CD4-positive, alpha-beta T cell (primary cell): ENCODE measurements at places on chromosomes 2 and 18. TPM values are rescaled to one million over a fixed set of nuclear protein-coding genes. Genes with fewer than 3 reads are reported as not detected.

DNA sequence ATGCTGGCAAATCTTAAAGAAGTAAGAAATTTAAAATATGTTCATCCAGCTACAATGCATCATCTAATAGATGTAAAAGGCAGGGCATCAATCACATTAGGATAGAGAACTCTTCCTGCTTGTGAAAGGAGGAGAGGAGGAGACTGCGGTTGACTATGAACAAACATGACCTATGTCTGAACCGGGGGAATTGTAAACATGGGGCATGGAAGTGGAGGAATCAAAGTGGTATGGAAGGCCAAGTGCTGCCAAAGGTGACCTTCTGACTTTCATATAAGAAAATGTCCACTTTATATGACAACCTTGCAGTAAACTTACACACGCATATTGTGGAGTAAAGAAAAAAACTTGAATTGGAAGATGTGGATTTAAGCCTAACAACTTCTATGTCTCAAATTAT lies 20.0 kb upstream of the SLC8A1 start:
- DNase-seq: no peak

Gene HOXD12
- not detected for total RNA-seq

Gene TTR
- total RNA-seq: not detected

GRCh38 chr18:44170208-44170880 lies 510.3 kb upstream of the SETBP1 start:
- DNase-seq: no peak

- DNase-seq: no peak
These were observed 60.0 kb downstream of the TMEM131 start for GRCh38 chr2:97935719-97936161.

Gene FZD7
- 0.25 TPM for total RNA-seq

Gene IL36G
- not detected for total RNA-seq

- DNase-seq: no peak
These were observed 212.6 kb downstream of the PRKCE start for GRCh38 chr2:45864121-45864520.

Gene CNDP1
- 0.25 TPM for total RNA-seq

Gene TIA1
- 34.4 TPM for total RNA-seq

Gene B3GNT2
- total RNA-seq: 47.7 TPM

DNA sequence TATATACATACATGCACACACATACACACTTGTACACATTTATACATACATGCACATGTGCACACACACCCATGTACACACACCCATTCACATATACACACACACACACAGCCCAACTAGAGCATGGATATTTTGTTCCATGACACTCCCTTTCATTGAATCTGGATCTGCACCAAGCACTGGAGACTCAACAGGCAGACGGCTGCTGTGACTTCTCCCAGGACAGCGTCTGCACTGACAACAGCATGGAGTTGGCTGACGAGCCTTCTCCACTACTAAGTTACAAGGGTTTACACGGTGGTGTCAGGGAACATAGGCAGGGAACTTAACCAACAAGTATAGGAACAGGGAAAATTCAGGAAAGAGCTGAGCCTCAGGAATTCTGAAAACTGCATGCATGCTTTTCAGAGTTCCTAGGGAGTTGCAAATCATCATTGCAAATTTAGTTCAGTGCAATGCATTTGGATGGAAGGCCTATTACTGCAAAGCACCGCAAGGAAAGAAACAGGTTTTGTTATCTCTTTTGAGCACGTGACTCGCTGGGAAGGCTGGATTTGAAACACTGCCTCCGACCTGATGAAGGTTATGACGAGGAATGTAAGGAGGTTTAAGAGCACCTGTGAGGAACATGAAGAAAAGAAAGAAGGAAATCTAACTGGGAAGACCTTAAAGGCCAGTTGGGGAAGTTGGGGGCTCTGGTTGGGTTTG lies 35.9 kb downstream of the TMEM18 start:
- no peak for DNase-seq

Gene FBXO15
- total RNA-seq: 0.58 TPM

GRCh38 chr18:4203568-4204437 lies 251.3 kb downstream of the DLGAP1 start:
- DNase-seq: no peak

Gene TMEM214
- total RNA-seq: 24.6 TPM

Gene GPR45
- not detected for total RNA-seq

GRCh38 chr18:364256-364826 lies 96.5 kb upstream of the THOC1 start:
- no peak for DNase-seq

- no peak for DNase-seq
These were observed 12.7 kb upstream of the CREG2 start for GRCh38 chr2:101400048-101400447.

Gene DRC1
- not detected for total RNA-seq

- DNase-seq: no peak
These were observed 809.9 kb downstream of the TSN start for GRCh38 chr2:122565364-122565763.

DNA sequence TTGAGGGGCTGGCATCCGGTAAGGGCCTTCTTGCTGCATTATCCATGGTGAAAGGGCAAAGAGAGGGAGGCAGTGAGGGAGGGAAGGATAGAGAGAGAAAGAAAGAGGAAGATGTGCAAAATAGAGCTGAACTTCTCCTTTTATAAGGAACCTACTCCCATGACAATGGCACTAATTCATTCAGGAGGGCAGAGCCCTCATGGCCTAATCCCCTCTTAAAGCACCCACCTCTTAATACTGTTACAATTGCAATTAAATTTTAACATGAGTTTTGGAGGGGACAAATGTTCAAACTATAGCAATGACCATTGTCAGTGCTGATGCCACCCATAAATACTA lies 60.2 kb downstream of the CXCR4 start:
- no peak for DNase-seq

DNA sequence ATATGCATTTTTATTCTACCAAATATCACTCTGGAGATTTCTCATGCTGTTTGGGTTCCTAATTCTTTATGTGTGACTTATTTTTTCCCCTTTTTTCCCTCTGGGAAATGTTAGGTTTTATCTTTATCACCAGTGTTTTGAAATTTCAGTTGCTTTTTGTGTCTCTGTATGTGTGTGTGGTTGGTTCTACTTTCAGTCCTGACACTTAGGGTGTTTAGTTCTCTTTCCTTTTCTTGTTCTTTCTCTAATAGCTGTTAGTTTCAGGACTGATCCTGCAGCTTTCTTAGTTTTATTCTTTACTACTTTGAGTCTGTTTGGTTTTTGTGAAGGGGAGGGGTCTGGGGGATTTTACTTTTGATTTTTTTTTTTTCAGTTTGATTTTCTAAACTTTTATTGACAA lies 23.1 kb downstream of the PPM1B start:
- no peak for DNase-seq

Gene RPS27A
- 2,201 TPM for total RNA-seq

Gene COL3A1
- total RNA-seq: not detected

GRCh38 chr2:227106845-227107759 lies 56.9 kb downstream of the COL4A4 start:
- peak; percentile 28 for DNase-seq

DNA sequence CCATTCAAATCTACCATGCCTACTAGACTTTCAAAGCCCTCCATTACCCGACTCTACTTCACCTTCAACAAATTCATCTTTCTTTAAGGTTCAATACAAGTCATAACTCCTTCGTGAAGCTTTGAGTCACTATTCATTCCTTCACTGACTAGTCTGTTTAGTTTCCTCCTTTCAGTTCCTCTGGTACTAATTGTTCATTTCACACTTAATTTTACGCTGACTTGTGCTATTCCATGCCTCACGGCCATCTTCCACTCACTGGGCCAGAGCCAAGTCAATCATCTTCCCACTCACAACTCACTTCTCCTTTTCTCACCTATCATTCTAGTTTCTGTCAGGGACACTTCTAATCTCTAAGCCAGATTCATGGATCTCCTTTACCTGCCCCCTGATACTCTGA lies 136.2 kb downstream of the MTX2 start:
- DNase-seq: no peak

DNA sequence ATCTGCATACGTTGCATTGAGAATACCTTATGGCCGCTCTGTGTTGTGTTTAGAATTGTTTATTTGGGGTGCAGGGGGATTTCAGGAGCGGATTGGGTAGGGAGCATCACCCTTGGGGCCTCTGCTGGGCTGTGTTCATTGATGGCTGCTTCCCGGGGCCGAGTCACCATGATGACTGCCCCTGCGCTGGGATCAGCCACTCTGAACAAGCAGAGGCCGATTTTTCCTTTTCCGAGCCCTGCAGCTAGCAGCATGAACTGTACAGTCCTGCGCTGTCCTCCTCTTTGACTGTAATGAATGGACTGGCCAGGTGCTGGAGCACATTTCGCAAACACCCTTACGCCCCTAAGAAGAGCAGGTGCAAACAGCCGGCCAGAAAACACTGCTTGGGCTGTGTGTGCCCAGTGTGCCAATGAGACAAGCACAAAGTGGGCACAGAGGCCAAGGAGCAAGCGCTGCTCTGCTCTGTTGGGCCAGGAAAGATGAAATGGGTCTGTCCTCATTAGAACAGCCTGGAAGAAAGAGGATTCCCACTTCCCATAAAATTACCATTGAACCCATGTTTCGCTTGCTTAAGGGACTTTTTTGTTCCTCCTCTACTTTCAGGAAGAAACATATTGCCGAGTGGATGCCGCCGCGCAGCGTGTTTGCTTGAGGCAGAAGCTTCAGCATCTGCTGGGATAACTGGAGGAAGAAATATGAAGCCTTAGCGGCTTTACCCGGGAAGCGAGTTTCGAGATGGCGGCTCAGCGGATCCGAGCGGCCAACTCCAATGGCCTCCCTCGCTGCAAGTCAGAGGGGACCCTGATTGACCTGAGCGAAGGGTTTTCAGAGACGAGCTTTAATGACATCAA lies 82.7 kb downstream of the SH3BP4 start:
- no peak for DNase-seq

- DNase-seq: no peak
These were observed 144.5 kb downstream of the USP34 start for GRCh38 chr2:61326423-61326822.

DNA sequence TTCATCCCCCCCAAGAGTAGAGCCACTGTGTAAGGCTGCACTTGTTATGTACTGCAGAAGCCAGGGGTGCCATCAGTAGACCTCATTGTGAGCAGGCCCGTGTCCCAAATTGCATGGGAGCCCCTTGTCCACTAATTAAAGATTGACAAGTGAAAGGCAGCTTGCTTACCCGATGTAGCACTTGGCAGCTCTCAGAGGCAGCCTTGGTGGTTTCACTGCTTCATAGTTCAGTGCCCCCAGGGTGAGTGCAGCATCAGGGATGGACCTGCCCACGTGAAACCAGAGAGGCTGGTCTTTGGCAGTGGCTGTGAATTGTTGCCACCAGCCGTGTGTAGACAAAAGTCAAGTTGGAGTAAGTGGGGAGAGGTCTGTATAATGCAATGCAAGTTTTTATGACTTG lies 13.3 kb downstream of the TUBB6 start:
- DNase-seq: no peak

DNA sequence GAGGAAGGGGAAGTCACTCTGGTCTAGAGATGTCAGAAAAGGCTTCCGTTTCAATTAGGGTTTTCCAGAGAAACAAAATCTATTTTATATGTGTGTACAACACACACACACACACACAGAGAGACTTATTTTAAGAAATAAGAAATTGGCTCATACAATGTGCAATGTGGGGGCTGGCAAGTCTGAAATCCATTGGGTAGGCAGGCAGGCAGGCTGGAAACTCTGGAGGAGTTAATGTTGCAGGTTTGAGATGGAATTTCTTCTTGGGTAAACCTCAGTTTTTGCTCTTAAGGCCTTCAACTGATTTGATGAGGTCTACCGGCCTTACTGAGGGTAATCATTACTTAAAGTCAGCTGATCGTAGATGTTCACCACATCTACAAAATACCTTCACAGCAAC lies 62.6 kb downstream of the MDH1 start:
- no peak for DNase-seq

- DNase-seq: no peak
These were observed 65.8 kb upstream of the SLC35F5 start for GRCh38 chr2:113822087-113822815.

GRCh38 chr2:118055512-118056164 lies 32.6 kb upstream of the INSIG2 start:
- no peak for DNase-seq

GRCh38 chr2:55923091-55923981 lies at the start of gene EFEMP1:
EFEMP1 (minus strand) TSS chr2:55923782; CDS start chr2:55922440, 1,342 bp downstream.
- DNase-seq: no peak

- DNase-seq: no peak
These were observed 98.1 kb upstream of the HS6ST1 start for GRCh38 chr2:128416806-128417205.

GRCh38 chr2:72982219-72982618 lies 64.9 kb downstream of the EMX1 start:
- DNase-seq: no peak

- DNase-seq: no peak
These were observed 197.4 kb downstream of the VAPA start for GRCh38 chr18:10111191-10111590.

DNA sequence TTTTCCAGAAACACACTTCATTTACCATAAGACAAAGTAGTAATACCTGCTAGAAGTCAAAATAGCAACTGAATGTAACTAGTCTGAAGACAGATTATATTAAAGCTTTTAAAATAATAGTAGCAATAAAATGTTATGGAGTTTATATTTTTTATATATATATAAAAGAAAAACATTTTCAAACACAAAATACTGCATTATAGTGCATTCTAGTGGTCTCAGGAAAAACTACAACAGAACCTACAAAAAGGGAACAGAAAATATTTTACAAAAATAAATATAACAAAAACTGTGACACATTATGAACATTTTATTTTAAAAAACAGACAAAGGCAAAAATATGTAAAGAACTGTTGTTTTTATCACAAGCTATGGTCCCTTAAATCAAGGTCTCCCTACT lies 48.0 kb downstream of the STRN start:
- DNase-seq: no peak

GRCh38 chr2:47070920-47071824 lies 83.9 kb downstream of the STPG4 start:
- DNase-seq: no peak

DNA sequence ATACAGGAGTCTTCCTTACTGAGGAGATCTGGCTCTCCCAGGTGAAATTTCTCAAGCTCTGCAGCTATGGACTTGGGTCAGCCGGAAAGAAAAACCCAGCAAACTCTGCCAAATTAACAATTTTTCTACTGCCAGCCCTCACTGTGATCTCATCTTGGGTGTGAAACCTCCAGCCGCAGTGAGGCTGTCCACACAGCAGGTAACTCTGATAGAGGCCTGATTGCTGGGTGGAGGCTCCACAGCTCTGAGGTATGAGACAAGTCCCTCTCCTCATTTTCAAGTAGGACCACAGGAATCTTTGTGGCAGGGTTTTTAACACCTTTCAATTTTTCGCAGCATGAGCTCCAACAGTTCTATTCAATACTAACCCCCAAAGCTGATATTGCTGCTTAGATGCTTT lies 430.6 kb upstream of the RAB6C start:
- DNase-seq: no peak

- no peak for DNase-seq
These were observed 42.1 kb upstream of the DNMT3A start for GRCh38 chr2:25383806-25384205.

GRCh38 chr18:59961070-59961469 lies 61.3 kb downstream of the PMAIP1 start:
- no peak for DNase-seq

- DNase-seq: no peak
These were observed 12.4 kb downstream of the KLHL14 start for GRCh38 chr18:32760391-32760790.

GRCh38 chr2:27379836-27380625 lies 503 bp downstream of the ZNF513 start:
- DNase-seq: peak; percentile 78
